ENCODE measurements at places on chromosomes 11 and 22.

GRCh38 chr11:80620867-80621266 lies 1180.0 kb upstream of the TENM4 start:
- no peak for DNase-seq

- DNase-seq, result no peak
Observed at GRCh38 chr11:23370580-23371275, 510.5 kb upstream of the CCDC179 start.

DNA sequence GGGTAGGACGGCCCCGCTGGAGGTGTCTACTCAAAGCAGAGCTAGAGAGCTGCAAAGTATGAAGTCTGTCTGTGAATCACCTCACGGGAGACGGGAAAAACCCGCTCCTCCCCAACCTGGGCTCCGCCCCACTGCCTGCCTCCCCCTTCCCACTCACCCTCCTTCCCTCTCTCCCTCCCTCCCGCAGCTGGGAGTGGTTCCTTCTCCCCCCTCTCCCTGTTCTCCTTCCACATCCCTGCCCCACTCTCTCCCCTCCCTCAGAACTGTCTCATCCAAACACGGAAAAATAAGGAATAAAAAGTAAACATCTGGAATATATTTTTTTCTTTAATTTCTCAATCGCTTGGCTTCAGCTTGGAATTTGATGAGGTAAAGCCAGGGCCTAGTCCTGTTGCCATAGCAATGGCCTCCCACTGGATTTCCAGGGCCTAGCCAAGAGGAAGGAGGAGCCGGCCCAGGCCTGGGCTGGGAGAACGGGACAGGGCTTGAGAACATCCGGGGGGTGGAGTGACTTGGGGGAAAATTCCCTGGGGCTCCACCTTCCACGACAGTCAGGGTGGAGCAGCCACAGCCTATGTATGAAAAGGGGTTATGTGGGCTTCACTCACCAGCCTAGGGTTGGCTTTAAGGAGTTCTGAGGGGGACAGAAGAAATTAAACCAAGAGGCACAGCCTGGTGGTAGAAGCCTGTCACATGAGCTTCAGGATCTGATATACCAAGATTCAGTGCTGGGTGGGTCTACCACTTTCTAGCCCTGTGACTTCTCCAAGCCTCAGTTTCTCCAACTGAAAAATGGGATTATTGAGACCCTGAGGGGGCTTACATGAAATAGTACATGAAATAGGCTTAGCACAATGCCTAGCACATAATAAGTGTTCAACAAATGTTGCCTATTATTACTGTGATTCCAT lies 2.2 kb downstream of the TNKS1BP1 start:
- DNase-seq, result no peak

DNA sequence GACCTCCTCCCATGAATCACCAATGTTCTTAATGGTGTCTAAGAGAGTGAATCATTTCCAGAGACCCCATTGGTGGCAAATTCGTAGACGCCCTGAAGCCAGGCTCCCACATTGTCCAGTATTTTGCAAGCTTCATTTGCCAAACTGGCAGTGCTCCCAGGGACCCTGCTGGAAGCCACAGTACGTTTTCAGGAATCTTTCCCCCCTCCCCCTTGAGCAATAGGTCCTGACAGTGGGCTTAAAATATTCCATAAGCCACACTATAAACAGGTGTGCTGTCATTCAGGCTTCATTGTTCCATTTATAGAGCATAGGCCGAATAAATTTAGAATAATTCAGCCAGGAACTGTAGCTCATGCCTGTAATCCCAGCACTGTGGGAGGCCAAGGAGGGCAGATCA lies 125.3 kb downstream of the MORC2 start:
- DNase-seq, result no peak

- DNase-seq, result no peak
Observed at GRCh38 chr22:37043828-37044538, 7.6 kb upstream of the KCTD17 start.

GRCh38 chr11:78952890-78953289 lies 378.2 kb upstream of the NARS2 start:
- DNase-seq, result no peak

DNA sequence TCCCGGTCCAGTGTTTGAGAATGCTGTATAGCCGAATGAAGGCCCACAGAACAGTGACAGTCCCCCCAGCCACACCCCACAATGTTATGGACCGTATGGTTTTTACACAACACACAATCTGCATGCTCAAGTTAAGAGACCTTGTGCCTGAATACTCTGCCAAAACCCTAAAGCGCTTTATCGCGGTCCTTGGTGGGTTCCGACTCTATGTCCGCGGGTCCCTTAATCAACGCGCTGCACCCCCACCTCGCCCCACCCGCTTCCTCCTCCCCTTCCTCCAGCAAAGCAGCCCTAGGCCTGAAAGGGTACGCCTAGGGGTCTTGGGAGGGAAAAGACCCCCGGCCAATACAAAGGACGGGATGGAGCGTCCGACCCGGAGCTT lies 442 bp downstream of the COPB1 start:
- no peak for DNase-seq

Measured in stimulated activated CD4-positive, alpha-beta T cell treated with anti-CD3 and anti-CD28 coated beads, Interleukin-2, amount 100 ng/mL, for 4 hours (primary cell).